Midbrain (tissue), 1 donor: ENCODE measurements at places on chromosomes 12 and 14.

DNA sequence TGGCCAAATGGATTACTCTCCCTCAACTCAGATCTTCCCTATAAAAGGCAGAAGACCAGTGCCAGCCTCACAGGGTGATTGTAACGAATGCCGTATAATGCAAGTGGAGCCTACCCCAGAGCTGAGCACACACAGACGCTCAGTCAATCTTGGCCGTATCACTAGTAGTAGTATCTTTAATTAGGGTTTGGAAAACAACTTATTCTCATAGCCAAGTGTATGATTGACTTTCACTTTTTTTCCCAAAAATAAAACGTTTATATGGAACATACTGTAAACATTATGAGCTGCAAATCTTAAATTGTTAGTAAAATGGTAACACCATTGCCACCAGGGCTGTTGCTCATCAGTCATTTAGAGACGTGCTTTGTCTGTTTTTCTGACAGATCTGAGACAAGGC is 30.4 kb downstream of the PLEKHG7 start:
- no peak for DNase-seq

- peak; percentile 69 for DNase-seq
Observed at GRCh38 chr14:58637391-58638230, at the start of gene DACT1. TSS of gene DACT1 (plus strand) at chr14:58637962. CDS start at chr14:58638203, 241 bp downstream.

GRCh38 chr12:56628671-56629458 is 1.3 kb downstream of the BAZ2A start:
- peak; percentile 58 for DNase-seq

DNA sequence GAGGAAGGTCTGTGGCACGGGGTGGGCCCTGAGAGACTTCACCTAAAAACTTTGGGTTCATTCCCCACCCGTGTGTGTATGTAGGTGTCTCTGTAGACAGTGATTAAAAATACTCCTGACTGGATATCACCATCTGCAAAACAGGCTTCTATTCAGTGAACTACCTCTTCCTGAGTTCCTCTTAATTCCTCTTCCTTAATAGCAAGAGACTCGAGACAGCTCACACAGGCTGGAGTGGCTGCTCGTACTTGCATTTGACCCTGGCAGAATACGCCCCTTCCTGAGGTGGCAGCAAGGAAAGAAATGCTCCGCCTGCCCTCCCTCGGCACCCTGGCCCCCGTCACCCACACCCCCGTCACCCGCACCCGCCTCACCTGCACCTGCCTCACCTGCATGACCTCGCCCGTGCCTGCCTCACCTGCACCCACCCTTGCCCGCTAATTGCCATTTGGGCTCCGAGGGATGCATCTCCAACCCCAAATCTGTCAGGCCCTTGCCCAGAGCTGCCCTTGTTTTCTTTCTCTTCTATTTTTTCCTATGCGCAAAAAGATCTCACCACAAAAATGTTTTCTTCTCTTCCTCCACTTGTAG is 90.0 kb downstream of the FBXL14 start:
- no peak for DNase-seq

DNA sequence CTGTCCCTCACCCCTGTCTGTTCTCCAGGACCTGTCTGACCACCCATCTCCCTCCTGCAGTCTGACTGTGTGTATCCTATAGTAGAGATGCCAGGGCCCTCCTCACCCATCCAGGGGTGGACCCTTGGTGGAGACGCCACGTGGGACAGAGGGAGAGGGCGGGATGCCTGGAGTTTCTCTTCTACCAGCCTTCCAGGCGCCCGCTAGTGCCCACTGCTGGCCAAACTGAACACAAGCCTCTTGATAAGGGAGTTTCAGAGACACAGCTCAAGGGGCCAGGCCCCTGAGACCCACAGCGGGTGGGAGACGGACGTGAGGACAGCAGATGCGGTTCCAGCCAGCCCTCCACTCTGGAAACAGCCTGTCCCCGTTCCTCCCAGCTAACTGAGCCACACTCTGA is 147.3 kb downstream of the RBM19 start:
- DNase-seq, result no peak

DNA sequence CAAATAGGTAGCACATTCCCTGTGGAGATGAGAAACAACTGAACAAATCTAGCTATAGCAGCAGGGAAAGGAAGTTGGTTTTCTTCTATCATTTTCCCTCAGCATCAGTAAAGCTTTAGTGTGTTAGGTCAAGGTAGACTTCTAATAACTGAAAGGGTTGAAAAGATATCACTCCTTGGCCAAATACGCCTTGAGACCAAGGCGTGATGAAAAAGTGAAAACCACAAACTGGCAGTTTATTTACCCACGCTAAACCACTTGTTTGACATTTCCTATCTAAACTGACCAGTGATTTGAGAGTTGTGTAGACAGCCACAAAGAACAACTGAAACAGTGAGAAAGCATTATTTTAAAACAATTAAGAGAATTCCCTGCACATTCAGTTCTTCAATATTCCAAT is 99.6 kb upstream of the SOX5 start:
- DNase-seq, result no peak

DNA sequence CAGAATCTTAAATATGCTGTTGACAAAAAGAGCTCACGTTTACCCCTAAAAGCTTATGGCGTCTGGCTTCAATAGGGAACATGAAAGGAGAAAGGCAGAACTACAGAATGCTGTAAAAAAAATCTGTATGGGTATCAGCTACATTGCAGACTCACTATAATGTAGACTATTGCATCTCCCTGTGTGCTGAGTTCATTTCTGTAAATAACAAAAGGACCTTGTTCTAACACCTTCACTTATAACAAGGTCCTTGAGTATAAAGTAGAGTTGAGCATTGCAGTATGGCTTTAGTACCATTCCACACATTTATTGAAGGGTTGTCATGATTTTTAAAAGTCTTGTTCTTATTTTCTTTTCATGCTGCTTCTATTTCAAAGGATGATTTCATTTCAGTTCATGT is 165.3 kb downstream of the NPAS3 start:
- DNase-seq, result no peak

GRCh38 chr12:113758165-113758924 is 207.8 kb downstream of the RBM19 start:
- no peak for DNase-seq

DNA sequence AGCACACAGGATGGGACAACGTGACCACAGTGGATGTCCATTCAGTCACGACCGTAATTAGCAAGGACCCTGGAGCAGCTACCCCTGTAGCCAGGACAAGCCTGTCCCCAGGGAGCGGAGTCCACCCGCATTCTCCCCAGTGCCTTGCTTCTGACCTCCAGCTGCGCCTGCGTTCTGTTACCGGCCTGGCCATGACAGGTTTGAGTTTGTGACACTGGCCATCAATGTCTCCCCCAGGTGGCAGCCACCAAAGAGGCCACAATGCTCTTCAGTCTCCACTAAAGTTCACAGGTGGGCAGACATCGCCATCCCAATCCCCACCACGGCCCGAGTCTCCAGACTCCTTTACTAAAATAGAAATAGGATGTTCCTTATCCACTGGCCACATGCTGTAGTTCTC is 96.7 kb downstream of the TMEM132D start:
- DNase-seq, result no peak

DNA sequence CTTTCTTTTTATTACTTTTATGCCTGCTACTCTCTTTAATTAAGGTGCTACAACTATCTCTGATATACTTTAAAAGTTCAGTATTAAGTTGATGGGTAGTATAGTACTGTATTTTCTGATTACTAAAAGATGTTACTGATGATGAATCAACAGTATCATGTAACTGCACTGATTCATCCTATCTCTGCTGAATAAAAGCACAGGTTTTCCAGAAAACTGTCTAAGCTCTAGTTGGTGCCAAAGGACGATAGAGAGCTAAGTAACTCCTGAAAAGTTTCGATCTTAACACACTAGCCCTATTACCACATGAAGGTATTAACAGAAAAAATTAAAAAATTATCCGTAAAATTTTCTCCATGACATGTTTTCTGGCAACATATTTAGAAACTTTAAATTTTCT is 2.1 kb downstream of the SCAF11 start:
- DNase-seq, result no peak

- DNase-seq, result no peak
Observed at GRCh38 chr12:68454892-68455291, 122.7 kb upstream of the MDM1 start.

- no peak for DNase-seq
Observed at GRCh38 chr12:113440947-113441782, 19.0 kb downstream of the SDSL start.

DNA sequence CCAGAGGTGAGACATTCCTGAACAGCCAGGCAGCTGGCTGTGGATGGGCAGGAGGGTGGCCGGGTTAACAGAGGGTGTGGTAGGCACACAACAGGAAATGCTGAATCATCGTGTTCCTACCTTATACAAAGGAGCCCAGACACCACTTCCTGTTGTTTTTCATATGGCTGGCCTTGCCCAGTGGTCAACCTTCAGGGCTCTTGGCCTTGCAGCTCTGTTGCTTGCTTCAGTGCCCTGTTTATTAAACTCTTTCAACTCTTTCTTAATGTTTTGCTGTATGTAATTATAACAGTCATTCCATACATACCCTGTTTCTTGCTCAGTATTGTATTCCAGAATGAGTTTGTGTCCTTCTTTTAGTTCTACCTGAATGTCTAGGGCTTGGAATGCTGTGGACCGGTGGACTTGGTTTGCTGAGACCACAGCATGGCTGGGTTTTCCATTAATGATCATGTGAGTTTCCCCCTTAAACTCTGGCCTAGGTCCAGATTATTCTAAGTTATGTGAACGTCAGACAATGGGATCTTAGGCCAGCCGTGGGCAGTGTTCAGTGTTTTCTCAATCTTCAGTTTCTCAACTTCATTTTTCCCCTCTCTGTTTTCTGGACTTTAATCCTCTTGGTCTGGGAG is 11.9 kb downstream of the CFAP54 start:
- no peak for DNase-seq

- no peak for DNase-seq
Observed at GRCh38 chr12:12046401-12046800, 24.3 kb upstream of the BCL2L14 start.

DNA sequence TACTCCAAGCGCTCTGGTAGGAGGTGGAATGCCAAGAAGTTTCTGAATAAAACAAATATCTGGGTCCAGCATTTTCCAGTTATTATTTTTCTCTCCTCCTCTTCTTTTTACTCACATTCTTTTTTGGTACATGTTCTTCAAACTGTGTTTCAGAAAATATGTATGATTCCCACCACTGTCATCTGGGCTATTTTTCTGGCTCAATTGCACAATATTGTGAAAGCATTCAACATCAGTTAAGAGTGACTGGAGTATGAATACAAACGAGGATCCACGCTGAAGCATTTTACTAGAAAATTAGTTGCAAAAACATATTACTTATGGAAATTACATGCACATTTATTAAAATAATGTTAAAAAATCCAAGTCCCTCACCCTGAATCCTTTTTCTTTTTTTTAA is 61.5 kb downstream of the KCNMB4 start:
- DNase-seq, result no peak

DNA sequence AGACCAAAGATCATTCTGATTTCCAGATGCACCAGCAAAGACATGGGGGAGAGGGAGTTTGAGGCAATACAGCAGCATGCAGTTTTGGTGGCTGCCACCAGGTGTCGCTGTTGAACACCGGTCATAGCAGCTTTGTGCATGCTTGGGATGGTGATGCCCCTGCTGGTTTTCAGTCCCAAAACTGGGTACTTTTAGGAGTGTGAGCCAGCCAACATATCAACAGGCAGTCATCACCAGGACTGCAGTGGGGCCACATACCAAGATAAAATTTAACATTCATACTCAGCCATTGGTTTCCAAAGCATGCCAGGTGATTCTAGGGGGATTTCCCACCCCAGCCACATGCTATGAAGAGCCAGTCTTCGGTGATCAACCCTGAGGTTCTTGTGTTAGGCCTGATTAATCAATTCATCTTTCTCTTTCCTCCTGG is 64.2 kb downstream of the PHETA1 start:
- no peak for DNase-seq

GRCh38 chr12:125685915-125686314 is 620.7 kb downstream of the AACS start:
- no peak for DNase-seq

GRCh38 chr14:105092171-105093037 is 27.2 kb upstream of the GPR132 start:
- DNase-seq, result no peak

- DNase-seq, result no peak
Observed at GRCh38 chr14:97039717-97040363, 242.7 kb downstream of the VRK1 start.

DNA sequence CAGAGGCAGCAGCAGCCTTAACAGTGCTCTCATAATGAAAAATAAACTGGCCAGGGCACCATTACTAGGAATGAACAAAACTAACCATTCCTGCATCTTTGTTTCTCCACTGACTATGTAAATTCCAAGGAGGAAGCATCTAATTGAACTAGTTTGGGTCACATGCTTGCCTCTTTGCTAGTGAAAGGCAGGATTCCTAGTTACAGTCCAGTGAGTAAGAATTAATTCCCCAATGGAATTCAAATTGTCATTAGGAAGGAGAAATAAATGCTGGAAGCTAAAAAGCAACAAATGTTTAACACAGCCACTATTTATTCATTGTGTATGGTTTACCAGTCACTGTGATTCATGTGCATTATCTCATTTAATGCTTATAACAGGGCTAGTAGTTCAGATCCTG is 316.0 kb downstream of the CCDC91 start:
- no peak for DNase-seq

GRCh38 chr14:104101086-104101621 is 15.7 kb downstream of the ASPG start:
- no peak for DNase-seq

- no peak for DNase-seq
Observed at GRCh38 chr12:30461026-30461615, 234.5 kb downstream of the IPO8 start.
